ENCODE measurements at places on chromosomes 3 and 15.
A peak's percentile ranks its signal among the peaks of the same experiment; 100 is the strongest.

DNA sequence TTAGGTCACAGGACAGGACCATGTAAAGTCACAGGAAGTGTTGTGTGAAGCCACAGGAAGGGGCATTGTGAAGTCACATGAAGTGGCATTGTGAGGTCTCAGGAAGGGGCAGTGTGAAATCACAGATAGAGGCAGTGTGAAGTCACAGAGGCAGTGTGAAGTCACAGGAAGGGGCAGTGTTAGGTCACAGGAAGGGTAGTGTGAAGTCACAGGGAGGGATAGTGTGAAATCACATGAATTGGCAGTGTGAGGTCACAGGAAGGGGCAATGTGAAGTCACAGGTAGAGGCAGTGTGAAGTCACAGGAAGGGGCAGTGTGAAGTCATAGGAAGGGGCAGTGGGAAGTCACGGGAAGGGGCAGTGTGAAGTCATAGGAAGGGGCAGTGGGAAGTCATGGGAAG, 37.9 kb downstream of the GASK1A start:
- no peak for DNase-seq

DNA sequence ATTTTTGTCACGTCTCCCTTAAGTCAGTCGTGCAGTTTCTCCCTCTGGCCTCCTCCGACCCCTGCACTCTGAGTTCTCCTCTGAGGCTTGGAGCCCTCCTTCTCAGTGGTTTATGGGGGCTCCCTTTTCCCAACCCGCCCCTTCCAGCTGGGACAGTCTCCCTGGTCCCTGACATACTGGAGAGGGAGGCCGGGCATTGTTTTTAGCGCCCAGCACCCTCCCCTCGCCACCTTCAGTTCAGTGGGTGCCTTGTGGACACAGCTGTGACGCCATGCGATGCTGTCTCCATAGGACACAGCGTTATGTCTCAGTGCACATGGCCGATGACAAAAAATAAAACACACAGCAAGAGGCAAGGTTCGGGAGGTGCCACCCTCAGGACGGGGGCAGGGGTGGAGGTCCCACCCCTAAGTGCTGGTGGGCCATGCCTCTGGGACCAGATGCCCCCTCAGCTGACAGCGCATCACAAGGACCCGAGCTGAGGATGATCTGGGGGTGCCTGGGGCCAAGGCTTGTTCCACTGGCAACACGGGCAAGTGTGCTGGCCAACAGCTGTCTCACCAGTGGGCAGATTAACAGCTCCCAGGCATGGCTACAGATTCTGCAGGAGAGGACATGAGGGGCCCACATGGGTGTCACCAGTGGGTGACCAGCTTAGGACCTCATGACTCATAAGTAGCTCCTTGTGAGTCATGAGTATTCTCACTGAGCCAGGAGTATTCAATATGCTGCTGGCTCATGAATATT, 81.6 kb downstream of the PLXNA1 start:
- no peak for DNase-seq

- no peak for DNase-seq
Observed at GRCh38 chr3:186506857-186507256, 37.3 kb downstream of the CRYGS start.

GRCh38 chr15:49282366-49282765, 112.3 kb downstream of the GALK2 start:
- DNase-seq, result no peak

GRCh38 chr3:127226946-127227842, 34.3 kb downstream of the PRR23E start:
- no peak for DNase-seq

DNA sequence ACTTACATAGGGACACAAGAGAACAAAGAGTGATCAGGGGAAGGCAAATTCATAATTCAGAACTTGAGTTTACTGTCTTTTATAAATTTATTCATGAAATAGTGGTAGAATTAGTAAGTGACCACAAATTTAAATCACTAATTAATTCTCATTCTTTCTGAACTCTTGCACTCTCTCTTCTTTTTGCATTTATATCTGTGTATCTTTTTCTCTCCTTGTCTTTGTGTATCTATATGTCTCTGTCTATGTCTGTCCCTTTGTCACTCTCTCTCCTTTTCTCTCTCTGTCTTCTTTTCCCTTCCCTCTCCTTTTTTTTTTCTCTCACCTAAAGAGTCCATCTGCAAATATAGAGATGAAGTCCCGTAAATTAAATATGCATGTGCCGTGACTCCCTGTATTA, 31.5 kb downstream of the RBMS3 start:
- no peak for DNase-seq

GRCh38 chr3:30314757-30315325, 291.6 kb upstream of the TGFBR2 start:
- no peak for DNase-seq

- DNase-seq, result no peak
Observed at GRCh38 chr3:72907731-72908620, 20.1 kb downstream of the GXYLT2 start.

DNA sequence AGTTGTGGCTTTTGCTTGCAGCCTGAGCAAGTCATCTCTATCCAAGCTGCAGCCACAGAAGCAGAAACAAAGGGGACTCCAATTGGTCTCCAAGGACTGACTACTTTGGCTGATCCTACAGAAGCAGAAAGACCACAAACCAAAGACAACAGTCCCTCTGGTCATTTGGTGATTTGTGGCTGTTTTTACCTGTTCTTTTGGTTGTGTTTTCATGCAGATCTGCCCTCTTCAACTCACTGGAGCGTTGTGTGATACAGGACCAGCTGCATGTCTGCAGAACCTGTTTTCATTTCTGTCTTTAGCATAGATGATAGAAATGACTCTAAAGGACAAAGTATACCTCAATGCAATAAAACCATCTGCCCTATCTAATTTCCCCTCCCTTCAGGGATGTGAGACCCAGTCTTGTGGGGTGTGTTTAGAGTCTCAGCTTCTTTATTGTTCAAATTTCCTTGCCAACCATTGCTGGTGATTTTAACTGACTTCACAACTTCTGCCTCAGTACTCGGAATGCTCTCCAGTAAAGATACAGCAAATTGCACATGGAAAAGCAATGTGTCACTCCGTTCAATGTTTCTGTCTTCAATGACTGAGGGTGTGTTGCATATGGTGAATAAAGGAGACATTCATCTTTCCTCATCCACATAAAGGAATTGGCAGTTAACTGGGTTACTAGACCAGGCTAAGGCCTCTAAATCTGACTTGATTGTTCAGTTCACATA, 48.9 kb upstream of the SLC7A14 start:
- DNase-seq, result no peak

DNA sequence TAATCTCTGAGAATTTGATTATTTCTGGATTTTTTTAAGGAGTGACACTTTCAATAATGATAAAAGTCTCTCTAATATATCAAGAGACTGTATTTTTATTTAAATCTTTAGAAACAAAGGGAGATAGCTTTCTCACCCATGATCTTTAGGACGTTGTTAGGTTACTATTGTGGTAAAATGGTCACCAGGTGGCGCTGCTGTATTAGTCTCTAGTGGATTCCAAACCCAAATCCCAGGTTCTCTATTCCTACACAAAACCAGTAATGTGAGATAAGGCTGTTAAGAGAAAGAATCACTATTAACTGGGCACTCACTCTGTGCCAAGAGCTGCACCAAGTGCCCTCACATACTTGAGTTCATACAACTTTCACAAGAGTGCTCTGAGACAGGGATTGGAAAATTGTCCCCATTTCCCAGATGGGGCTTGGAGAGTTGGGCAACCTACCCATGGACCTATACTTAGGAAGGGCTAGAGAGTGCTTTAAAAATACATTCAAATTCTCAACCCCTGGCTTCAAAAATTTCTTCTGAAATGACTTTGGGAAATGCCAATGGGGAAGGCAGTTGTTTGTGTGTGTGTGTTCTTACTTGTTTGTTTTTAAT, 593.4 kb upstream of the TGFBR2 start:
- DNase-seq, result peak; percentile 88

- no peak for DNase-seq
Observed at GRCh38 chr3:140249188-140249587, 314.2 kb downstream of the CLSTN2 start.

DNA sequence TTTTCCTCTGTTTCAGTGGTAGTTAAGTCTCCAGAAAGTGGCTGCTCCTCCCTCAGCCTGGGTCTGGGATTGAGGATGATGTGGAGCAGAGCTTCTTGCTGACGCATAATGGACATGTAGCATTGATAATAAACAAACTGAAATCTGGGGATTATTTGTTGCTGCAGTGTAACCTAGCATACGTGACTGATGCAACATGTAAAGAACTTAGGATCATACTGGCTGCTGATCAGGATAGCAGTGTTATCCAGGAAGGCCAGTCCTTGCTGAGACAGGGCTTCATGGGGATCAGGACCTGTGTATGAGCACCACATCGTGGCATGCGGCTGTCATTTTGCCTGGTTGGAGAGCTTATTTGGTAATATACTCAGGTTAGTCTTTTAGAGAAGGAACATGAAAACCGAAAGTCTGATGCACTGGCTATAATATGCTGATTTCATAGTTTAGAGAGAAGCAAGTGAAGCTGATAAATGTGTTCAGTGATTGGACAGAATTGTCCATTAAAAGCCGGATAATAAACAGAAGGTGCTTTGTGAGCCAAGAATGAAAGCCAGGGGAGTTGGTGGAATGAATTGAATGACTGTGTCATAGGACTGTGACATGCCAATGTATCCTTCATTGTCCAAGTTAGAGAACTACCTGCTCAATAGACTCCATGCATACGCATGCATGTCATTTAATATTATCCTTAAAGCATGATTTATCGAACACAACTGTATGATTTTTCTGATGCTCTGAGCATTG, 4.1 kb downstream of the MINAR1 start:
- no peak for DNase-seq

DNA sequence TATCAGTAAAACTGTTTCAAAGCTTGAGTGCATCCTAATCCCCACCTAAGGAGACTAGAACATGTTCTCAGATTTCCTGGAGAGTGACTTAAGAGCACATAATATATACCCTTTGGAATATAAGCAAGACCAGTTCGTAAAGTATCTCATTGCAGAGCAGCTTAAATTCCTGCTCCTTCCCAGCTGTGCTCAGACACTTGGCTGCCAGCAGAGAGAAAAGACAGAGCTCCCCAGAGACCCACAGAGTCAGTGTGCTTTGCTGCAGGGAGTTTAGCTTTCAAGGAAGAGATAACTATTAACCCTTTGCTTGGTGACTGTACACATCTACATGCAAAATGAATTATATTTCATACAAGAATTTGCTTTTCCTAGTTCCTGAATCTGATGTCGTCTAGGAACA, 338.1 kb upstream of the ARHGEF26 start:
- no peak for DNase-seq

- DNase-seq, result no peak
Observed at GRCh38 chr15:59966262-59966661, 37.8 kb upstream of the FOXB1 start.

GRCh38 chr15:77454265-77454664, 33.6 kb downstream of the HMG20A start:
- no peak for DNase-seq

GRCh38 chr15:98076021-98076816, 115.7 kb downstream of the ARRDC4 start:
- peak; percentile 11 for DNase-seq

DNA sequence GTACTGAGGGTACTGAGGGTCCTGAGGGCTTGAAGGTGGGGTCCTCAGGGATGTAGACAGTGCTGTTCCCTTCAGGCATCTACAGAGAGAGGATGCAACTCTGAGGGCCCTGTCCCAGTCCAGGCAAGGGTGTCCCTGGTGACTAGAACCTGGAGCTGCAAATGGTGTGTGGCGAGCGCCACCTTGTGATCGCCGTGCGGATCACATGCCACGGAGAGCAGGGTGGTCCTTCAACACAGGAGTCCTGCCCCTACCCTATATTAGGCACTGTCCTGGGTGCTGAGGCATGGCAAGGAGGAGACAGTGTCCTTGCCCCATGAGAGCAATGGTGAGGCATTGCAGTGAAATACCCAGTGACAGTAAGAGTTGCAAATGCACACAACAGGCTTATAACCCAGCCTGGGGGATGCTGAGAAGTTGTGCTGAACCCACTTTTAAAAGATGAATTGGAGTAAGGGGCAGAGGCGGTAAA, 23.6 kb downstream of the RHCG start:
- peak; percentile 72 for DNase-seq

DNA sequence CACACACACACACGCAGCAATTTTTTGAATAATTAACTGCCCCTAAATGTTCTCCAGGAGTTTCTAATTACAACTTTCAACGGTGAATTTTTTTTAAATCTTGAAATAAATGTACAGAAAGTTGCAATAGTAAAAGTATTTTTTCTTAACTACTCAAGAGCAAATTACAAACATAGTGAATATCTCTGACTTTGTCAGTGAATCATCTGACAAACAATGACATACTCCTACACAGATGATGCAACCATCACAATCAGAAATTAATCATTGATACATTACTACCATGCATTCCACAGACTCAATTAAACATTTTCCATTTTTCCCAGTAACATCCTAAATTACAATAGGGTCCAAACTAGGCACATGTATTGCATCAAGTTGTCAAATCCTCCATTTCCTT, 597.3 kb downstream of the NAALADL2 start:
- no peak for DNase-seq

DNA sequence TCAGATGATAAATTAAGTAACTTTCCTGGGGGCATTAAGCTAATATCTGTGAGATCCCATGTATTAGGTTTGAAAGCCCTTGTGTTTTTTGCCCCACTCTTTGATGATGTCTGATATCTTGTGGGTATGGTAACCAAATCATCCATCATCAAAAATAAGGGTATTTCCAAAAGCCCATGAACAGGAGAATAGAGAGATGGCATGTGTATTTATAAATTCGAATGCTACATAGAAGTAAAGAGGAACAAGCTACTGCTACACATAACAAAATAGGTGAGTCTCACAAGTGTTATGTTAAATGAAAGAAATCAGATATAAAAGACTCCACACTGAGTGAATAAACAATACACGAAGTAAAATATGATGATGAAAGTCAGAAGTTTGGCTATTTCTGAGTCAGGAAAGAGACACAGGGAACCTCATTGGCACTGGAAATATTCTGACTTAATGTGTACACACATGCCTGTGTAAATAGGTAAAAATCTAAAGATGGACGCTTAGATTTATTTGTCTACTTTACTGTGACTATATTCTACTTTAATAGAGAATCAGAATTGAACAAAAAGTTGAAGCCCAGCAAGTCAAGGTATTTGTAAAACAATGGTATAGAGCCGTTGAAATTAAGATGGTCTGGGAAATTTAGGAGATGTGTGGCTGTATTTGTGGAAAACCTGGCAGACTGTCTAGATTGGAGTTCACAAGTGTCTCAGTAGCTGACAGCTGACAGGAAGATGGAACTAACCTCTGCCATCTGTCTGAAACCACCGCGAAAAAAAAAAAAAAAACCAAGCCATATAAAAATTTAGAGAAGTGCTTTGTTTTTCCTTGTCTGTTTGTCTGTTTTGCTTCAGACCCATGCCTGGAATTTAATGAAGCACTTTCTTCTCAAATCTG, 111.0 kb upstream of the TGFBR2 start:
- DNase-seq, result no peak
